WERI-Rb-1 (cell line): ENCODE measurements at places on chromosomes 4 and X.

DNA sequence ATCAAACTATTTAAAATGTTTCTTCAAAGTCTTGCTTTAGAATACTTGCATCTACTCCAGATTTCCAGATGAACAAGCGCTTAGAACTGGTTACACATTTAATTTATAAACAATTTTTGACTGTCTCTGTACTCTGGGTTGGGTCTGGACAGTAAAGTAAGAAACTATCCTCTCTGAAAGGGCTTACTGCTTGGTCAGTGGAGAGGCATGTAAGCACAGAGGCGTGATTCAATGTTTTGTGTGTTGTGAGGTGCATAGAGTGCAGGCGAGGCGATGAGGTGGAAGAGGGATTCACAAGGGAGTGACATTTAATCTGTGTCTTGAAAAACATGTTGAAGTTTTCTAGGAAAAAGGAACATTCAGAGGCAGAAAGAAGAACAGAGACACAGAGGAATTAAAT lies 231.4 kb downstream of the VEGFC start:
- DNase-seq, result no peak

GRCh38 chr4:158811704-158812103 lies 42.9 kb downstream of the FNIP2 start:
- DNase-seq, result no peak

DNA sequence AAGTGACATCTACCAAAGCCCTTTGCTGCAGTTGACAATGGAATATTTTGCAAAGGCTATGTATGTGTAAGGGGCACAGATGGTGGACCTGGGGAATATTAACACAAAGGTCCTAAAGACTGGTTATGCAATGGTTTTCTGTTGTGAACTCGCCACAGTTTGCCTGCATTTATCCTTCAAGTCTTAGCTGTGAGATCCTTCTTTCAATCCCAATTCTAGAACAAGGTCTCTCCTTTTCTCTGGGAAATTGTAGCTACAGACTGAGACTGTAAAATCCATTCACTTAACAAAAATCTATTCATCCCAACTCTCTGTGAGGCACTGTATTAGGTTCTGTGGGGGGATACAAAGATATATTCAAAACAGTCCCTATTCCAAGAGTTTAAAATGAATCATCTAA lies 250.4 kb downstream of the GPM6A start:
- no peak for DNase-seq

DNA sequence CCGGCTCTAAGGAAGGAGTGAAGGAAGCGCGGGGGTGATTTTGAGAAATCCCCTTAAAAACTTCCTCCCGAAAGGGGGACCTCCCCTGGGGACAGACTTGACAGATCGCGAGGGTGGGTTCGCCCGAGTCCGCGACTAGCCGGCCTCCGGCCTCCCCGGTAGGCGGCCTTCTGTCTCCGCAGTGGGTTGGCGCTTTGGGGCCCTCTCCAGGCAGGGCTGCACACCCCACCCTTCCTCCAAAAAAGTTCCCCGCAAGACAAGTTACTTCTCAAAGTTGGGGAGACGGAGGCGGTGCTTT lies 24.8 kb downstream of the HOPX start:
- DNase-seq, result peak; percentile 31

DNA sequence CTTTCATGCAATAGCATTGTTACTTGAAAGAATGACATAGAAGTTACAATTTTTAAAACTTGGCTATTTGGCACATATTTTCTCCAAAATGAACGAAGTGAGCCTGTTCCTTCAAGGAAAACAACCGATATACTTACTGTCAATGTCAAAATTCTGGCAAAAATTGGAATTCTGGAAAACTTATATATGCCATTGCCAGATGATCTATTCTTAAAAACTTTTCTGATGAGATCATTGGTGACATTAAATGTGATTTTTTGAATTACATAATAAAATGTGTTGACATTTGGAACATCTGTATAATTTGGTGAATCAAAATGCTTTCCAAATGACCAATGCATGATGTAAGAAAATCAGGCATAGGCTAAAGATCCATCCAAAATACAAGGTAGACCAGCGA lies 209.0 kb downstream of the SCFD2 start:
- no peak for DNase-seq

DNA sequence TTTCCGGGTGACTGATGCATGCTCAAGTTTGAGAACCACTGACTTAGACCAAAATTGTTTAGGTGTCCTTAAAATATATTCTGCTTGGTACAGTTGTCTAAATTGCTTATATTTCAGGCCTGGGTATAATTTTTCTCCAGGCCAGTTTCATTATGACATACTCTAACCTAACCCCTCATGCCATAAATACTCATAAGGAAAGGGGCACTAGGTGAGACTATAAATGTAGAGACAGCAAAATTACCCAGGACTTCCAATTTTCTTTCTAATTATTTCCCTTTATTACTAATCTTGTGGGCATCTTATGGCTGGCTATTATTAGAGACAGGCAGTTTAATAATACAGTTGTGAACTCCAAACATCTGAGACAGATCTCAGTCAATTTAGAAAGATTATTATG lies 150.2 kb downstream of the RRAGB start:
- no peak for DNase-seq

DNA sequence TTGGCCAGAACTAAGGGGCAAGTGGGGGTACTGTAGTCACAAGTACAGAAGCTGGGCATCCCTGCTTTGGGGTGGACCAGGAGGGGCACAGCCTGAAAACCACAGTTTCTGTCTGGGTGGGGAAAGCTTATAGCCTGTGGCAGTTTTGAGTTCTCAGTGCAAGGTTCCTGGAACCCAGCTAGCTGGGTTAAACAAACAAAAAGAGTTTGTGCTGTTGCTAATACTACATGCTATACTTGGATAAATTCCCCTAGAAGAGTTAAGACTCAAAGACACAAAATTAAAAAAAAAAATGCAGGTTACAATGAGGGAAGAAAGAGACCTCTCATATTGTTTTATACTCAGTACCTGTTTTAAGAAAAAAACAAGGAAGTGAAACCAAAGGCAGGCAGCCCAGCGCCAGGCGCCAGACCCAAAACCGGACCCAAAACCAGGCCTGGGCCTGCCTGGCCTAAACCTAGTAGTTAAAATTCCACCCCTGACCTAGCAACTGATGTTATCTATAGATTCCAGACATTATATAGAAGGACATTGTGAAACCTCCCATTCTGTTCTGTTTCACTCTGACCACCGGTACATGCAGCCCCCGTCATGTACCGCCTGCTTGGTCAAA lies 50.8 kb downstream of the SLC2A9 start:
- no peak for DNase-seq

GRCh38 chr4:34170946-34171345 lies 2073.4 kb downstream of the ARAP2 start:
- no peak for DNase-seq

DNA sequence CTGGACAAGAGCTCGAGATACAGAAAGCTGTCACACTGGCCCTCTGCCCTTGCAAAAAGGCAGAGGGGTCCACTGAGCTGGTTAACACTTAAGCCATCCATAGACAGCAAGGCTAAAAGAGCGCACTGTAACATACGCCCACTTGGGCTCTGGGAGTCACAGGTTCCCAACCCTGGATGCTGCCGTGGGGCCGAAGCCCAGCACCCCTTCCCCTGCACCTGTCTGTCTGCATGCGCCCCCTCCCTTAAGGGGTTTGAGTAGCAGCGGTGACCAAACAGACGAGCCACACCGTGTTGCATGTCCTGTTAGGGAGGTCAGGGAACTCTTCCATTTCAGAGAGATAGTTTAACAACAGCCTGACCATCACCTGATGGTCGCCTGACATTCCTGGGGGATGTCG lies 138.4 kb upstream of the GALNTL6 start:
- no peak for DNase-seq

GRCh38 chrX:151790481-151791160 lies 56.1 kb downstream of the CNGA2 start:
- no peak for DNase-seq

GRCh38 chr4:60133375-60133774 lies 1066.8 kb upstream of the ADGRL3 start:
- DNase-seq, result no peak

GRCh38 chrX:124462931-124463330 lies 116.6 kb downstream of the SH2D1A start:
- no peak for DNase-seq

DNA sequence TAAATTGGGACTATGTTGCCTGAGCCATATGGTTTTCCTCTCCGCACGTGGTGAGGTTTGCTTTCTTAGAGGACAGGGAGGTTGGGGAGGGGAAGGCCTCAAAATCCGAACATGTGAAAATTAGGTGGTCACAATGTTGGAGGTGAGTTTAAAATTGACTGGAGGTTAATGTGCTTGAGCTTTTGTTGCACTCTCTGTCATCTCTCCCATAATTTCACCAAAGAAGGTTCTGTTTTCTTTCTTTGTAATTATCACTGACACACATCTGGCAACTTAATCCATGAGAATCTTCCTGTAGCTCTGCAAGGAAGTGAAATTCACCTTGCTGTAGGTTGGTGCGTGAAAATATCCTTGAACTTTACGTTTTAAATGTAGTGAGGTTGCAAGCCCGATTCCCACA lies 225.5 kb downstream of the PDGFC start:
- DNase-seq, result no peak

DNA sequence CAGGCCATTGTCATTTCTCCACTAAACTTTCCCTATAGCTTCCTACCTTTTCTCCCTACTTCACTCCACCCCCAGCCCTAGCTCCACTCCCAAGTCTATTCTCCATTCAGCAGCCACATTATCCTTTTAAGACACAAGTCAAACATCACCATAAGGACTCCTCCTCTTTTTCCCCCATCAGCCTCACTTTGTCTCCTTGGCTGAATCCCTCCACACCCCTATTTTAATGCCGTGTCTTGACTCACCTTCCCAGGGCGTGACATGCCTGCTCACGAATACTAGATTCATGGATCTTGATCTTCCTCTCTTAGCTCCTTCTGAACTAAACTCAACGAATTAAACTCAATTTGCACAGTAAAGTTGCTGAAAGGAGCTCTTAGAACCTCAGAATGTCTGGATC lies 281.9 kb downstream of the PTTG2 start:
- DNase-seq, result no peak

- peak; percentile 83 for DNase-seq
Measured at GRCh38 chr4:891747-892146, 40.4 kb downstream of the GAK start.

DNA sequence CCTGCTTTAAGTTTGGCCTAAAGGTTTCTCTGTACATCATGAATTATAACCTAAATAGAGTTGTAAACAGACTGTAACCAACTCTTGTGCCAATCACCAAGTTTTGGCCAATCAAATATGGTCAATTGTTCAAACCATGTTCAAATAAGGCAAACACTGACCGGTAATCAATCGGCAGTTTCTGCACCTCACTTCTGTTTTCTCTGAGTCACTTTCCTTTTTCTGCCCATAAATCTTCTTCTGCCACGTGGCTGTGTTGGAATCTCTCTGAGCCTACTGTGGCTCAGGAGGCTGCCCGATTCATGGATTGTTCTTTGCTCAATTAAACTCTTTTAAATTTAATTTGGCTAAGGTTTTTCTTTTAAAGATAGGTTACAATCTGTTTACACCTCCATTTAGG lies 16.5 kb upstream of the ENPP6 start:
- no peak for DNase-seq

DNA sequence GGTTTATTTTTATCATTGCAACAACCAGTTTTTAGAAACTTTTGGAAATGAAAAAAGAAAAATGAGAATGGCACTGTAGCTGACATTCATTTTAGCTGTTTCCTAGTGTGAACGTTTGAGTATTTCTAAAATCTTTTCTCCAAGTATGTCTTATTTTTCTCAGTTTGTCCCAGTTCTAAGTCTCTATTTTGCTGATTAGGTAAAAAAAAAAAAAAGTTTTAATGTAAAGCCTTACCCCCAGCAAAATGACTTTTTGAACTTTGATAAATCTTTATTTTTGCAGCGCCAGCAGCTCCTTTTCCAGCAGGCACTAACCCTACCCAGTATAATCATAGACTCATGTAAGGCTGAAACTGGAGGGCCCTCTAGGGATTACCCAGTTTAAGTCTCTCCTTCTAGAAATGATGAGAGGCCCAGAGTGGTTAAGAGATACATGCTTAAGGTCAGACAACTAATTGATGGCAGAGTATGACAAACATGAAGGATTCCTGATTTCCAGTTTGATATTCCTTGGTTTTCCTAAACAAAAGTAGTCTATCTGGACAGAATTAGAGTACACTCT lies 84.3 kb upstream of the SLC4A4 start:
- DNase-seq, result no peak

DNA sequence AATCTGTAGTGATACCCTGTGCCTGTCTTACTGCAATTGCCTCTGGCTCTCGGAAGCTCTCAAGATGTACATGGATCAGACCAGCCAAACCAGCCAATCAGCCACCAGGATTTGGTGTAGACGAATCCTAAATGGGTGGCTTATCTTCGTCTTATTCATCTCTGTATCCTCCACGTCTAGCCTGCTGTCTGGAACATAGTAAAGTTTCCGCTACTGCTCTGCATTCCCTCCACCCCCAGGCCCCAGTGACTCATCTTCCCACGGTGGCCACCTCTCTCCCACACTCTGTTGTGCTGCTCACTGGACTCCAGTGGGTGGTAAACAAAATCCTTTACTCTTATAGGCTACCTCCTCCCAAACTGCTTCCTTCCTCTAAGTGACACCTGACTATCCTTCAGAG lies 37.8 kb downstream of the SEPTIN6 start:
- no peak for DNase-seq

DNA sequence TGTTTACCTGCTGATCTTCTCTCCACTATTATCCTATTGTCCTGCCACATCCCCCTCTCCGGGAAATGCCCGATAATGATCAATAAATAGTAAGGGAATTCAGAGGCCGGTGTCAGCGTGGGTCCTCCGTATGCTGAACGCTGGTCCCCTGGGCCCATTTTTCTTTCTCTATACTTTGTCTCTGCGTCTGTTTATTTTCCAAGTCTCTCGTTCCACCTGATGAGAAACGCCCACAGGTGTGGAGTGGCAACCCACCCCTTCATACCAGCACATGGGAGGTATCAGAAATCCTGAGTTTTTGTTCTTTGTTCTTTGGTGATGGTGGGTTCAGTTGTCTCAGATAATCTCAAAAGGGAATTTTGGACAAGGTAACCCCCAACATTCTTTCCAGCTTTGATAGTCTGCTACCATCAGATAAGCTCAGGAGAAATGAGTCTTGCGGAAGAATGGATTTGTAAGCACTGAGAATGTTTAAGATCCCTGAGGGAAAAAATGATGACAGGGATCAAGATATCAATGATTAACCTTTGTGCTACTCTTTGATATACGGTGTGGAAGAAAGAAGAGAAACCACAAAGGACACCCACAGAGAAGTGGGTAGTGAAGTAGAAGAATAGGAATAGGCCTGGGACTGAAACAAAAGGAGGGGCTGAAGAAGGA lies 117.9 kb downstream of the CEP44 start:
- no peak for DNase-seq

DNA sequence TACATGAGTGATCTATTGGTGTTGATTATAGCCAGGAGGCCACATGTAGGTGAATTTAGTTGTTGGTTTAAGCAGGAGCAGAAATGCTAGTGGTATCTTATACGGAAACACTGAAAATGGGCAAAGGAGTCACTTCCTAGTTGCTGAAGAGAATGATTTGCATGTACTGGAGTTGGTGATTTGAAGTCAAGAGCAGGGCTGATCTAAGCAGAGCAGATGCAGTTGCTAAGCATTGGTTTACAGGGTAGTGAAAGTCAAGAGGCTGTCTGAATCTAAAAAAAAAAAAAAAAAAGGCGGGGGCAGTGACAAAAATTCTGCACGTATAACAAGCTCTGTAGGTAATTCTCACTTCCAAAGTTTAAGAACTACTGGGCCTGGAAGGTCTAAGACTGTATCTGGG lies 90.4 kb upstream of the HPRT1 start:
- no peak for DNase-seq
